ENCODE measurements at places on chromosomes 2 and 18. TPM values are rescaled to one million over a fixed set of nuclear protein-coding genes. Genes with fewer than 3 reads are reported as not detected.

METTL21A gene
- total RNA-seq = 35.8 TPM

TTR gene
- not detected for total RNA-seq

IL36B gene
- not detected for total RNA-seq

DLX2 gene
- total RNA-seq = not detected

DYNAP gene
- total RNA-seq = 25.1 TPM

RNF152 gene
- 23.1 TPM for total RNA-seq

KIAA2012 gene
- total RNA-seq = not detected

REG1B gene
- total RNA-seq = not detected

ZRANB3 gene
- 0.61 TPM for total RNA-seq

RAB6D gene
- total RNA-seq = not detected

APLF gene
- 9.5 TPM for total RNA-seq
